NCI-H1436 treated with DMSO at 0.1 percent for 48 hours (cell line): ENCODE measurements at places on chromosomes 12 and 14.

DNA sequence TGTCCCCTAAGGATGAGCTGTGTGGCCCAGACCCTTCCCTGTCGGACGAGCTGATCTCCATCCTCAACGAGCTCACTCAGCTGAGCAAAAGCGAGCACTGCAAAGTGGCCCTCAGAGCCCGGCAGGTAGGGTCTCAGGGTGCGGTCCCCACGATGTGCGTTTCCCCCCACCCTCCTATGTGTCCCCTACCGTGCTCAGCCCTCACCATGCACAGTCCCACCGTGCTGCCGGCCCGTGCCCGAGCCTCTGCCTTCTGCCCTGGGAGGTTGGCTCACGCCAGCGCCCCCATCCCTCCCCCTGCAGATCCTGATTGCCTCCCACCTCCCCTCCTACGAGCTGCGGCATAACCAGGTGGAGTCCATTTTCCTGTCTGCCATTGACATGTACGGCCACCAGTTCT is 86.6 kb downstream of the FOXN4 start:
- DNase-seq, result no peak

DNA sequence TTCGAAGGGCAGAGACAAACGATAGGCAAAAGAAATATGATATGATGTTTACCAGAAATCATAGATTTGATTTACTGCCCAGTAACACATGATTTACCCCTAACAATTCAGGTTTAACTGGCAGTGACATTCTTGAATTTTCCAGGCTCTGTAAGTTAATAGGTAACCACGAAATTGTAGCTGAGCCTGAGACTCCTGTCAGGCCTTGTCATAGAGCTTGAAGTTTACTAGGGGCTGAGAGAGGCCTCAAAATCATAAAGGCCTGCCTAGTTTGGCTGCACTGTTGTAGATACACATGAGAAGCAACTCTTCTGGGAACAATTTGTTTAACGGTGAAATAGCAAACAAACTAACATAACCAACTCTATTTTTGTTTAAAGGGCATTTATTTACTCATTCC is 3.3 kb downstream of the ERP27 start:
- no peak for DNase-seq

GRCh38 chr12:114166362-114166761 is 200.2 kb upstream of the RBM19 start:
- no peak for DNase-seq

GRCh38 chr14:68788996-68789820 is 3.7 kb downstream of the ZFP36L1 start:
- no peak for DNase-seq

DNA sequence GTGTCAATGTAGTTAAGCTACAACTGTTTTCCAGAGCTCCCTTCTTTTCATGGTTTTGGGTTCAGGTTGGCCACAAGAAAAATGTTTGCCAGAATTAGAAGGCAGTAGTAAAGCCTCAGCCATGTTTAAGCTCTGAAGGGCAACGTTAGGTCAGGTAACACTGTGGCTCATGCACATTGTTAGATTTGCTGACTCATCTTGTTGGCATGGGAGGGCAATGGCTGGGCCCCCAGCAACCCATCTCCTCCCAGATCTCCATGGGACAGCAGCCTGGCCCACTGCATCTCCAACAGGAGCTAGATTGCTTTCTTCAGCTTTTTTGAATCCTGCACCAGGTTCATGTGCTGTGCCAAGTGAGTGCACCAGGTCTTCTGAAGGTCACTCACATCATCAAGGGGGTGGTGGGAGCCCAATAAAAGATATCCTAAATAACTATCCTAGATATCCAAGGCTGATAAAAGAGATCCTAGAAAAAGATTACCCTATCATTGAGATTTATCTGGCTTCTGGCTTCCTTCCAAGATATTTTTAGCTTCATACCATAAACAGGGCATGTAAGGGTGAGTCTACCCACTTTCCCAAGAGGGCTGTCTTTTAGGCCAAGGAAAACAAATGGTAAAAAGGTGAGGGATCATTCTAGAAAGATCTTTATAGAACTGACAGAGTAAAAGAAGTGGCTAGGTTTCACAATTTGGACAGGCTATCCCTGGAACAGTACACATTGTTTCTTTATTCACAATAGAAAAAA is 28.9 kb downstream of the PTGER2 start:
- no peak for DNase-seq

- no peak for DNase-seq
Observed at GRCh38 chr12:131615326-131616042, 95.4 kb upstream of the SFSWAP start.

- DNase-seq, result no peak
Observed at GRCh38 chr14:35286003-35286600, 6.1 kb upstream of the PSMA6 start.

DNA sequence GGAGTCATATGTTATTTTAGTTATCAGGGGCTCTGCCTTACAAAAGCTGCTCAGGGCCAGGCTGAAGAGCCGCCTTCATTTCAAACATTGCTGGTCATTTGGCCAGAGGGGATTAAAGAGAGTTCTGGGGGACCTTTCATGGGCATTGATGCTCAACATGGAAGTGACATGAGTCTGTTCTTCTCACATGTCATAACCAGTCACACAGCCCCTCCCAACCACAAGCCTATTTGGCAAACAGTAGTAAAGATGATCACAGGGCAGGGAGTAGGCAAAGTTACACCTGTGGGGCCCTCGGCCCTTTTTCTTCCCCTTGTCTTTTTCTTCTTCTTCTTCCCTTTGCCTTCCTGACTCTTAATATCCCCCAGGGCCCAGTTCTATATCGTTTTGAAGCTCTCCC is 33.3 kb downstream of the CFAP54 start:
- DNase-seq, result no peak

- DNase-seq, result no peak
Observed at GRCh38 chr14:64421166-64421565, 33.0 kb downstream of the MTHFD1 start.

GRCh38 chr14:89550821-89551220 is 133.8 kb upstream of the FOXN3 start:
- no peak for DNase-seq

DNA sequence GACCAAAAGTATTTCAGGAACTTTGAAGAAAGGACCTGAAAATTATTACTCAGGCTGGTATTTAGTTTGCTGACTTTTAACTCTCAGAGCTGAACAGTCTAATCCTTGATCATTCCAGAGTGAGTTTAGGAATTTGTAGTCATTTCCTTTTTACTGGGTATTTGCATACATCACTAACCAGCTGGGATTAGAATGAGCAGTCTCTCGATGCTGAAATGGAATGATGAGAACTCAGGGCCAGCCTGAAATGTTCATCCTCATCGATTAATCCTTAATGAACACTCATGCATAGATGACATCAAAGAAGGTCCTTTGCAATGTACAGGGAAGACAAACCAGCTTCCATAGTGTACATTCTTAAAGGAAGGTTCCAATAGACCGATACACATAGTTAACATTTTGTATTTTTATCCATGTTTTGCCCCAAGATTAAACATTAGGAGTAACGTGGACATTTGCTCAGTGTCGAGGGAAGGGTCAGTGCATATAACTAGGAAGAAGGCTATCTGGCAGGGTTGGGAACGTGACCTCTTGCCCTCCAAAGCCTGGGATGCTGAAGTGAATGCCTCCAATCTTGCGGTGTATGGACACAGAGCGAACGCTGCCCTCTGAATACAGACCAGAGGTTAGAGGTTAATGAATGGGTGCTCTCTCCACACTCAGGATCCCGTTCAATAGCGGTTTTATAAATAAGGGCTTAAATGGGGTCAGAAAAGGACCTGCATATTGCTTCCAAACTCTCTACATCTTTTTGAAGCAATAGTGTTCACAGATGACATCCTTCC is 14.5 kb downstream of the FBXL14 start:
- DNase-seq, result no peak
